ENCODE measurements at places on chromosomes 5 and 9.

DNA sequence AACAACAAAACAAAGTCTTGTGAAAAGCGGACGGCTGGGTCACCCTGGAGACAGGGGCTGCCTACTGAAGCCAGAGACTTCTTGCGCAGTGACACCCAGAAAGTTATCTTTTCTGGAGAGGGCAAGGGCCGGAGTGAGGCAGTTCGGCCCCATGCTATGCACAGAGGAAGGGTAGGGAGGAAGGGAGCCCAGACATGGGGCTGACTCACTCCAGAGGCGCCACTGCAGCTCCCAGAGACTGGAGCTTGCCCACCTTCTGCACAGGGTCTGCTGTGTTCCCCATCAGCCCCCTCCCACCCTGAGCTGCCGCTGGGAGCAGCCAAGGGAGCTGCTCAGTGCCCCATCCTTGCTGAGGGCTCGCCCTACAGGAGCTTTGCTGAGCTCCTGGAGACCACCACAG is 13.3 kb downstream of the SLC6A3 start:
- no peak for DNase-seq

DNA sequence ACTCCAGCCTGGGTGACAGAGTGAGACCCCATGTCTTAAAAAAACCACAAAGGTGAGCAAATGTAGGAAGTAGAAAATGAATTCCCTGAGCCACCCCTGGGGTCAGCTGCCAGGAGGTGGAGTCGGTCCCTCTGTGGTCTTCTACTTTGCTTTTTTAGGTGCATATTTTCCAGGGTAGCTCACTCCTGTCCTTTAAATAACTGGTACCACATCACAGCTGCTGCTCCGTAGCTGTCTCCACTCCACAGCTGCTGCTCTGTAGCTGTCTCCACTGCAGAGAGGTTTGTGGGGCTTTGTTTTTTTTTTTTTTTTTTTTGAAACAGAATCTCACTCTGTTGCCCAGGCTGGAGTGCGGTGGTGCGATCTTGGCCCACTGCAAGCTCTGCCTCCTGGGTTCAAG is 8.9 kb downstream of the WDR5 start:
- DNase-seq = no peak

DNA sequence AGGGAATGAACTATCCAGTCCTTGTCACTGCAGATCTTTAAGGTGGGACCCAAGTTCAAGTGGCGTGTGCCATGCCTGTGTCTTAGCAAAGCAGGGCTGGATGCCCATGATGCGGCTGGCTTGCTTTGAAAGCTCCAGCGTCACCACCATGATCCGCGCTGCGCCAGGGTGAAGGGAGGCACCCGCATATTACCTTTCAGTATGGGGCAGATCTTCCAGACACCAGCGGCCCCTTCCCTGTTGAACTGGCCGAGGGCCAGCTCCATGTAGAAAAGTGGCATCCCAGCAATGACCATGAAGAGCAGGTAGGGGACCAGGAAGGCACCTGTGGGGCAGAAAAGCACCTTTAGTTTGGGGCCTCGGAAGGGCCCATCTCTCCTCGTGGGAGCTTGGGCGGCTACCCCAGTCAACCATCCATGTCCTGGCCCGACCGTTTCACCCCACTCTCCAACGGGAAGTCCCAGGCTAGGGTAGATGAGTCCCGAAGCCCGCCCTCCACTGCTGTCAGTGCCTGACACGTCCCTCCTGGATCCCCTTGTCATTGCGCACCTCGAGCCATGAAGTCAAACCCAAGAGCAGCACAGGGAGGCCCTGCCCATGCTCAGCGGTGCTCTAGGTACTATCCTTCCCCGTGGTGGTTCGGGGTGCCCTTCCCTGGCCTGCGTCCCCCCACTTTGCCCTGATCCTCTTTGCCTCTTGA is 3.9 kb downstream of the SLC6A3 start:
- DNase-seq = no peak

DNA sequence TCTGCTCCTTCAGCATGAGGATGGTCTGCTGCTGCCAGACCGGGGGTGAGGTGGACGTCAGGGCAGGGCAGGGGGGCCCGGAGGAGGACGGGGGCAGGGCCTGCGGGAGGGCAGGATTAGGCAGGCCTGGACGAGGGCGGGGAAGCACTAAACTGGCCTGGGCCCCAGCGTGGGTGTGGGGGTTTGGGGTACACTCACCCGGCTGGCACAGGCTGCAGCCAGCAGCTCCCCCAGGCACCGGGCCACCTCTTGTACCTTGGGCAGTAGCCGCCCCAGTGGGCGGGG is 5.5 kb downstream of the SAPCD2 start:
- DNase-seq = no peak

DNA sequence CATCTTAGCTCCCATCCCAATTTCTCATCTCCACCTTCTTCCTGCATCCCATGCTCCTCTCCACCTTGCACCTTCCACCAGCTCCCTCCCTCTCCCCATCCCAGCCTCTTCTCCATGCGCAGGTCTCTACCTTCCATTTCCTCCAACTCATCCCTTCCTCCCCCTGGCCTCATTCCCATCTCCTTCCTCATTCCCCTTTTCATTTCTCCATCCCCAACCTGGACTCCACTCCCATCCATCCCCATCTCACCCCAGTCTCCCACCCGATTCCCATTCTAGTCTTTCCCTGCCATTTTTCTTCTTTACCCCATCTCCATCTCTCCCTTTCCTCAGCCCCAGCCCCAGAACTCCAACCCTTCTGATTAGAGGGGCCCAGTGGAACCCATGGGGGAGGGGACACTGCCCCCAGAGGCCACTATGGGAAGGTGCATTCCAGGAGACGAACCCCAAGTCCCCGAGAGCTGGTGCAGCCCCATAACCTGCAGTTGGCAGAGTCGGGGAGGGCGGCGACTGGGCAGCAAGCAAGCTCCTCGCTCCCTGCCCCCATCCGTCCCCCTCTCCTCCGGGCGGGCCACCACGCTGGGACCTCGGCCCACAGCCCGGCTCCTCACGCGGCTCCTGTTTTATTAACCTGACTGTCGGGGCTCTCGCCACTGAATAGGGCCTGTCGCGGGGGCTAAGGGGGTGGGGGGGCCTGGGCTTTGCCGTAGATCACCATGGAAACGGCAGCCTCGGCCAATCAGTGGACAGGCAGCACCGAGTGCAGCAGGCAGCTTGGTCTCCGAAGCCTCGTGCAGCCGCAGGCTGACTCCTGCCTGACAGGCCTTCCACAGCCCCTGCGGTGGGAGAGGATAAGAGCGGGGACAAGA is 66.7 kb downstream of the PCDH1 start:
- peak; percentile 34 for DNase-seq

- no peak for DNase-seq
Measured at GRCh38 chr5:53874409-53874808, 314.0 kb downstream of the NDUFS4 start.

GRCh38 chr9:133875131-133875530 is 117.0 kb downstream of the VAV2 start:
- no peak for DNase-seq

- DNase-seq = no peak
Measured at GRCh38 chr9:114238891-114239875, 83.7 kb upstream of the ORM1 start.

DNA sequence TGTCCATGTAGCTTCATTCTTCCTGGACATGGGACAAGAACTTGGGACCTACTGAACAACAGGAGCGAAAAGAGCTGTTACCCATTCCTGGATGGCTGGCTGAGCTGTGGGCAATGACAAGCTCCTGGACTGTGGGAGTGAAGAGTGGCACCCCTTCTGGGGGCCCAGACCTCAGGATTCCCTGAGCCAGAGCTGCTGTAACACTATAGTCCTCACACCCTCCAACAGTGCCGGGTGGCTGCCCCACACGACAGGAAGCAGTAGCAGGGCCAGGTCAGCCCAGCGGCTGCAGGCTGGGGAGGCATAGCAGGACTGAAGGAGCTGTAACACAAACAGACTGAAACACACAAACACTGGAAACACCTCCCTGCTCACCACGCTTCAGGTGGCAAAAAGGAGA is 169.7 kb upstream of the IRX2 start:
- no peak for DNase-seq

DNA sequence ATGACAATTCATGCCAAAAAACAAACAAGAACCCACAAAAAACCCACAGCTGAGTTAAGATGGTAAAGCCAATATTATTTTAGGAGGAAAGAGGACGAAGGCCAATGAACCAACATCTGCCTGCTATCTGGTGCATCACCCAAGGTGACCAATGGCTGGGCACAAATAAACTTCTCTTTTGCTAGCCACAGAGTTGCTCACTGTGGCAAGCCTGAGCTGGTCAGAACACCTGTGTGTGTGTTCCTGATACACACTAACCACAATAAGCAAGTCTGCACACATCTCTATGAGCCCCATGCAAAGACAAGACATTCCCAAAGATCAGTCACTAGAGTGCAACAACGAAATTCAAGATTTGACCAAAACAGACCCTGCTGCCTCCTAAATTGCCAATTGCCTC is 63.1 kb downstream of the RNF38 start:
- DNase-seq = no peak

DNA sequence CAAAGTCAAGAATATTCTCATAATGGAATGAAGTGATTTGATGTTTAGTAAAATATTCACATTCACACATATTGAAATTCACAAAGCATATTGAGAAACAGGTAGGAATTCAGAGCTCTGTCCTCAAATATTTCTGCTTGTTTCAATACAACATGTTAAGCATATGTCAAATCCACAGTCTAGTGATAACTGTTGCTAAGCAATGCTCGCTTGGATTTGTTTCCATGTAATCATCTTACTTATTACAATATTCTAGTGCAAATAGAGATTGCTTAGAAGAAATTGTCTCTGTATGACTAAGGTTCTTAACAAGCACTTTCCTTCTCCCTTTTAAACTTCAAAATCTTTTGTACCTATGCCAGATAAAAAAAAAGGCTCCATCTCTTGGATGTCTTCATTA is 995.7 kb downstream of the CDH18 start:
- no peak for DNase-seq

GRCh38 chr9:224026-224425 is 9.4 kb downstream of the DOCK8 start:
- no peak for DNase-seq

DNA sequence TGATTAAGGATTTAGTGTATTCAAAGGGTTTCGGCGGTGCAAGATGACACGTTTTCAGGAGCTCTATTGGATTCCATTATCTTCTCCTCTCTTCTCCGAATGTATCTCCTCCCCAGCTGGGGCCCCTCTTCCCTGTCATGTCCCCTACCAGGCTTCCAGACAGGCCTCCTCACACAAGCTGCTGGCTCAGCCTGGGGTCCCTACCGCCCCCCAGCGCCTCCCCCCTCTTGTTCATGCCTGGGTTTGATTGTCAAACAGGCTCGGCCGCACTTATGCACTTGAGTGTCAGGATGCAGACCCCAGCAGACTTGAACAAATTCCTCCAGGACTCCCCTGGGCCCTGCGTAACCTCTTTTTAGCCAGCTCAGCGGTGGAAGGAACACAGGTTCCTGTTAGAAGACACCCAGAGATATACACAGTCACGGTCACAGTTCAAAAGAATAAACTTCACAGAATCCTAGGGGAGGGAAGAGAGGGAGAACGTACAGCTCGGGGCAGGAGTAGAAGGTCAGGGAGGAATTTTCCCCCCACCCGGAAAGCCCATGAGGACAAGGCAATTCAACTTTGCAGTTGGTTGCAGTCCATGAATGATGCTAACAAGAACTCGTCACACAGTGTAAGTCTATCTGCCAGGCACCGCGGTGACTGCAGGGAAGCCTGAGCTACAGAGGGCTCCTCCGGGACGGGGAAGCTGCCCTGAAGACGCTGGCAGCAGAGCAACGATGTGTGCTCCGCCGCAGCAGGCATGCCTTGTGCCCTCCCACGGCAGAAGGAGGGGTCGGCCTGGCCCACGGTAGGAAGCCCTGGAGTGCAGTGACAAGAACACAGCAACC is 560.0 kb downstream of the BNC2 start:
- DNase-seq = no peak

- no peak for DNase-seq
Measured at GRCh38 chr5:57338068-57338867, 144.3 kb downstream of the ACTBL2 start.

GRCh38 chr9:108666240-108666784 is 189.5 kb downstream of the ACTL7B start:
- no peak for DNase-seq

- DNase-seq = no peak
Measured at GRCh38 chr9:78893774-78894401, 597.0 kb downstream of the PSAT1 start.

DNA sequence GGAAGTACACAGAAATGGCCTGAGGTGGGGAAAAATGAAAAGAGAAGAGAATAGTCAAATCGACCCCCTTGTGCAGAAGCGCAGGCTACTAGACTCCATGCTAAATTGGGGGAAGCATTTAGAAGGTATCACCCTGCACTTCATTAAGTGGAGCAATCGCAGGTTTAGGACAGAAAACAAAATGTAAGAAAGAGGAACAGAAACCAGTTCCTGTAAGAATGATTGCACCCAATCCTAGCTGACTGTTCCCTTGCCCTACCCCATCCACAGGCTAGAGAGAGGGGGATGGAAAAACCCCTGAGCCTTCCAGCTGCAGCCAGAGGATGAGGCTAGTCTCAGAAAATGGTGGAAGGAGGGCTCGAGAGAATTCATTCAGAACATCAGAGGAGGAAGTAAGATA is 23.9 kb upstream of the PPP1R2B start:
- no peak for DNase-seq

DNA sequence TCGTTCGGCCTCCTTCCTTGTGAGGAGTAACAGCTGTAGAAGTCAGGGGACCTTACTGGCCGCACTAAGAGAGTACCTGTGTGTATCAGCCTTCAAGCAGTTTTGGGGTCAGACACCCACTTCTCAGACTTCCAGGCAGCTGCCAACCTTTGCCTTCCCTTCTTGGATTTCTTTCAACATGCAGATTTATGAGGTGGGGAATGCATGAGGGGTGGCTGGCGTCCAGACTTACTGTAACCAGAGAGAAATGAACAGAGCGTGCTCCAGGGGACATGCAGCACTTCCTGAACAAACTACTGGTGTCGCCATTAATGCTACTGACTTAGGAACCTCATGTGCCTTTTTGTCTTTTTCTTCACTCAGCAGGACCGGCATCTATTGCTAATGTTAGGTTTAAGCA is 46.7 kb downstream of the INSYN2B start:
- DNase-seq = no peak

GRCh38 chr9:14424289-14424688 is 110.3 kb upstream of the NFIB start:
- no peak for DNase-seq

GRCh38 chr9:112841261-112841660 is 49.4 kb downstream of the SLC46A2 start:
- DNase-seq = no peak

GRCh38 chr5:14267166-14267838 is 124.2 kb downstream of the TRIO start:
- no peak for DNase-seq

- no peak for DNase-seq
Measured at GRCh38 chr5:14182761-14183160, 39.6 kb downstream of the TRIO start.

- DNase-seq = no peak
Measured at GRCh38 chr5:159645179-159645846, 271.0 kb upstream of the ADRA1B start.

DNA sequence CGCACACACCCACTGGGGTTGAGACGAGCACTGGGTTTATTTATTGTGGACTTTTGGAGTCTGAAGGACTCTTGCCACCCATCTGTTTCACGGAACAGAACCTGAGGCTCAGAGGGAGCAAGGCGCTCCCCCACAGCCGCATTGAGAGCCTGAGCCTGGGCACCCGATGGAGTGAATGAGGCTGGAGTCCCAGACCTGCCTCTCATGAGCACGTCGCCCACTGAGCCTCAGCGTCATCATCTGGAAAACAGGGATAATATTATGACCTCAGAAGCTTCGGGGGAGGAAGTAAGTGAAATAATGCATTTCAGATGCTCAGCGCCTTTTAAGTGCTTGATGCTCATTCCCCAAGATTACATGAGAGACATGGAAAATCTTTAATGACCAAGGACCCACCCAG is 5.5 kb downstream of the NEK6 start:
- no peak for DNase-seq
